ENCODE measurements at places on chromosomes 2 and 18.
A peak's percentile ranks its signal among the peaks of the same experiment; 100 is the strongest.

DNA sequence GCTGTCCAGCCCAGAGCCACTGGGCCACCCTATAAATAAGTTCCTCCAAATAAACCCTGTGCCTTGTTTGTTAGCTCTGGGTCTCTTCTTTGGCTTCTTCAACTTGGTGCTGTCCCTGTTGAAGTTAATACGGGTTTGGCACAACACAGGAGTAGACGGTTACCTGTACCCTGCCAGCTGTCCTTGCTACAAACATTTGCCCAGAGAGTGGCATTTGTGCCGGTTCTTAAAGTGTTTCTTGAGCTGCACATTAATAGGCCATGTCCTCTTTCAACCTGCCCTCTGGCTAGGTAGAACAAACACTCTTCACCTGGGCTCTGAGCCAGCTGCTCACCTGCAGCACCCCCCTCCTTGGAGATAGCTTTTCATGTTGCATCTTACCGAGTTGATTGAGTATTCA is 139.2 kb downstream of the NEDD4L start:
- DNase-seq: no peak

DNA sequence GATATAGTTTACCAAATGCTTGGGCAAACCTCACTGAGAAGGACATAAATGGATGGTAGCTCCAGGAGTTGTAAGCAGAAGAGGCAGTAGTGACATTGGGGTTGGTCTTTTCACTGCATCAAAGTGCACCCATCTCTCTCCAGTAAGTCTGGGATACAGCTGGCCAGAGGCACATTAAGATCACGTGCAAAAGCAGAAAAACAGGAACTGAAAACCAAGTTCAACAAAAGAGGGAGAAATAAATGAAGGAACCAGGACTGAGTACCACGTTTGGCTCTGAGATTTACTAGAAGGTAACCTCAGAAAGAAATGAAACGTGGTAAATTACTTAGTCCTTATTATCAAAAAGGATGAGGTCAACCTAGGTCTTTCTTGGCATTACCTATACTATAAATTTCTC is 259.2 kb downstream of the OSR1 start:
- DNase-seq: no peak

GRCh38 chr2:68765739-68766375 is 31.2 kb downstream of the ARHGAP25 start:
- DNase-seq: no peak

GRCh38 chr2:31000970-31001369 is 137.3 kb downstream of the GALNT14 start:
- DNase-seq: no peak

DNA sequence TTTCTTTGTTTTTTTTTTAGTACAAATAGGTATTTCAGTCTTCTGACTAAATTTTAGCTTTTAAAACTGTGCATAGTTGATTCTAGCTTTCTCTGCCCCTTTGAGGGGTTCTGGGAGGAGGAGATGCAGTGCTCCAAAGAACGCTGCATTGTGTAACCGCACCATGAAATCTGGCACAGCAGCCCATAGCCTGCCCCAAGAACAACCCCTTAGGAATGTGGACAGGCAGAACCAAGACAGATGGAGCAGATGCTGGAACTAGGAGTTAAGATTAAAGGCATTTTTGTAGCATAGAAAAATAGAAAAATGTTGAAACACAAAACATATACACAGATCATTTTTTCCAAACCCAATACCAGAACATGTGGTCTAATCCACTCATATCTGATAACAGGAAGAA is 187.5 kb downstream of the SCG2 start:
- no peak for DNase-seq

GRCh38 chr2:63465633-63466032 is 122.6 kb downstream of the WDPCP start:
- DNase-seq: no peak

DNA sequence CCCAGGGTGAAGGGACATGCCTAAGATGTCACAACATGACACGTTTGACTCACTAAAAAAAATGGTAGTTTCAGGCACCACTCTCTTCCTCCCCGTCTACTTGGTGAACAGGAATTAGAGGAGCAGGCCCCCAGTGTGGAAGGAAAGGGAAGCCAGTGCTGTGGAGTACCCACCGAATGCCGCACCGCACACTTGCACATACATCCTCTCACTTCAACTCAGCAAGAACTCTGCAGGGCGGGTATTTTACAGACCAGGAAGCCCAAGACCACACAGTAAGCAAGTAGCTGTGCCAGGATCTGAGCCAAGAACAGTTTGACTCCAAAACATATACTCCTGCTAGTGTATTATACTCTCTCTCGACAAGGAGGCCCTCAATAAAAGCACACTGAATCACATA is 69.8 kb downstream of the BCL2 start:
- DNase-seq: no peak

DNA sequence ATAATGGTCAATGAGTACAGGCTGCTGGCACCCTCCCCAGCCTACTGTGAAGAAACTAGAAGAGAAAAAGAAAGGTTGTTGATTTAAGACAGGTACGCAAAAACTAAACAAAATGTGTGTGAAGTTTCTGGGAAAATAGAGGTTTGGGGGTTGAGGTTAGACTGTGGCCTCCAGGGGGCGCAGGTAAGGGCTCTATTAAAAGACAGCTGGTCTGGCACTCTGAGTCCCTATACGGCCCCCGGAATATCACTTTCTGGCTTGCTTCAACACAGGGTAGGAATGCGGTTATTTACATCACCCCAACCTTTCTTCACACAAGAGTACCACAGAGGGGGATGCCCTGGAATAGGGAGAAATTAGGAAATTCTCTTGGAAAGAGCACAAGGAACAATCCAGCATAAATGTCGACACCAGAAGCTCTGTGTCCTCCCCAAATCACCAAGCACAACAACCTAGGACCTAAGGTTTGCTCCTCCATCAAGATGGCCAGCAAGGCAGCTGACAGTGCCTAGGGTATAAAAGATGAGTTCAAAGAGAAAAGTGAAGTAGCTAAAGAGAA is 480.8 kb upstream of the KLHL29 start:
- no peak for DNase-seq

GRCh38 chr2:201260302-201260800 is at the start of gene CASP8:
CASP8 (plus strand) TSS chr2:201260536; CDS start chr2:201266487, 5,951 bp downstream.
- peak; percentile 67 for DNase-seq

DNA sequence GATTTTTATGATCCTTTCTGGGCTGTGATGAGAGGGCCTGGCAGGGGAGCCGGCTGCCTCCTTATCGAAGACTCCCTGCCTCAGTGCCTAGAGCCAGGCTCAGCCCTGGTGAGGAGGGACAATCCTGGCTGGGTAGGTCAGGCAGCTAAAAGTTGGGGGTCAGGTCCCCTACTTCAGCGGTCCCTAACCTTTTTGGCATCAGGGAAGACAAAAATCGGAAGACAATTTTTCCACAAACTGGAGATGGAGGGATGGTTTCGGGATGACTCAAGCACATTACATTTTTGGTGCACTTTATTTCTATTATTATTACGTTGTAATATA is 53.1 kb downstream of the HS1BP3 start:
- no peak for DNase-seq

DNA sequence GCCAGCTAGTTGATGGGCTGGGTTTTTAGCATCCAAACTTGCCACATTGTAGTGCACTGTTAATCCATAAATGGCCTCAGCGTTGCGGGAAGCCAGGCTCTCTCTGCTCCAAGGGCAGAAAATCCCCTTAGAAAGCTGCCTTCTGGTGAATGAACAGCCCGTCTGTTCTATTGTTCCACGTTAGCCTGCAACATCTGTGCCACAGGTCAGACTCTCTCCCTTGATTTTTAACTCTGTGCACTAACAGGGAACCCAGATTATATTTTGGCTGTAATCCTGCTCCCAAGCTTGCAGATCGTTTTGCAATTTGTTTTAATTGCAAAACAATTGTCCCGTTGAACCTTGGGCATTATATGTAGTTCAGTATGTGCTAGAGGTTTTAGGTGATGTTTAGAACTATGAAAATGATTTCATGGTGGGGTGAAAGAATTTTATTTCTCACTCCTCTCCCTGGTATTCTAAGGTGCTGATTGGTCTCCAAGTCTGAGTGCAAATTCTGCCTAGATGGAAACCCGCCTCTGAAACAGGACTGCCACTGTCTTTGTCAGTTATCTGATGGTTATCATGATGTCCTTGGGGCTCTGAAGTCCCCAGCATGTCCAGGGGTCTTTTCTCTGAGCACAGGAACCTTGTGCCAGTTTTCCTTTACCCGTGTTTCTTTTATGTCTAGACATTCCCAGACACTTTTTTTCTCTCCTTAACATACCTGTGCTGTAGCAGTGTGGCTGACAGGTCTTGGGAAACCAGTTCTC is 106.6 kb downstream of the MAP4K4 start:
- no peak for DNase-seq

- DNase-seq: no peak
These were observed 53.6 kb downstream of the FAM228A start for GRCh38 chr2:24228470-24228869.

- no peak for DNase-seq
These were observed 4.0 kb downstream of the ARL4C start for GRCh38 chr2:234492717-234493485.

DNA sequence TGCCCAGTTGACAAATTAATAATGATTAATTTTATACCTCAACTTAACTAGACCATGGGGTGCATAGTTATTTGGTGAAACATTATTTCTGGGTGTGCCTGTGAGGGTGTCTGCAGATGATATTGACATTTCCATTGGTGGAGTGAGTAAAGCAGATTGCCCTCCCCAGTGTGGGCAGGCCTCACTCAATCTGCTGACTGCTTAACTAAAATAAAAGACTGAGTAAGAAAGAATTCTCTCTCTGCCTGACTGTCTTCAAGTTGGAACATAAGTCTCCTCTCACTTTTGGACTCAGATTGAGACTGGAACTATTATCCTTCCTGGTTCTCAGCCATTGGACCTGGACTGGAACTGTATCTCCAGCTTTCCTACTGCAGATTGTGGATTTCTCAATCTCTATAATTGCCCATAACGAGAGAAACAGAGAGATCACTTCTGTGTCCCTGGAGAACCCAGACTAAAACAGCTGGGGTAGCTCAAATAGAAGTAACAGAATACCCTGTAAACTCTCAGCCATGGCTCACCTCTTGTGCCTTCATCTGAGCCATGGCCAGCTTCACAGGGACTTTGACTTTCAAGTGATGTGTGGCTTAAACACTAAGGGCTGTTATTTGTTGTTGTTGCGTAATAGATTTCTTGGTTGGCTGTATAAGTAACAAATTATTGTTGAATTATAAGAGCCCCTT is 575.3 kb upstream of the RAB6C start:
- DNase-seq: no peak

GRCh38 chr18:79905389-79905911 is 46.0 kb downstream of the SLC66A2 start:
- DNase-seq: no peak

- DNase-seq: no peak
These were observed 57.6 kb downstream of the BMP10 start for GRCh38 chr2:68813596-68813995.

DNA sequence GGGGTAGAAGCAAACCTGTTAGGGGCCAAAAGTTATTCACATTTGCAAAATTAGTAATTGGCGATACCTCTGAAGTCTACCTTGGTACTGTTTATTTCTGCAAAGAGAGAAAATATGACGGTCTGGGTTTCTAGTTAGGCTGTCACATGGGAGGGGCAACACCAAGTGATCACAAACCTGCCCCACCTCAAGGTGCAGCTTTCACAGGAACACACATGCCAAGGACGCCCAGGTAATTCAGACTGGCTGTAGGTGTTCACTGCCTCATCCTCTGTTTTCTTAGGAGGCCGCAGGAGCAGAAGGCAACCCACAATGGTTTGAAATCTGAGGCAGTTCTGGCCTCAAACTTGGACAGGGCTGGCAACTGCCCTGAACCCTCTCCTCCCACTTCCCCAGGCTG is 56.2 kb downstream of the STPG4 start:
- no peak for DNase-seq

- DNase-seq: no peak
These were observed 144.1 kb upstream of the STK17B start for GRCh38 chr2:196315388-196316049.
